Activated CD4-positive, alpha-beta T cell treated with anti-CD3 and anti-CD28 coated beads, Interleukin-2, Interleukin-6, amounts not matched to agents 100 ng/mL and 50 ng/mL, durations not matched to agents 16 hours and 8 hours (primary cell): ENCODE measurements at places on chromosomes 3 and 15.

- no peak for DNase-seq
These were observed 26.0 kb downstream of the TARS3 start for GRCh38 chr15:101698314-101698713.

DNA sequence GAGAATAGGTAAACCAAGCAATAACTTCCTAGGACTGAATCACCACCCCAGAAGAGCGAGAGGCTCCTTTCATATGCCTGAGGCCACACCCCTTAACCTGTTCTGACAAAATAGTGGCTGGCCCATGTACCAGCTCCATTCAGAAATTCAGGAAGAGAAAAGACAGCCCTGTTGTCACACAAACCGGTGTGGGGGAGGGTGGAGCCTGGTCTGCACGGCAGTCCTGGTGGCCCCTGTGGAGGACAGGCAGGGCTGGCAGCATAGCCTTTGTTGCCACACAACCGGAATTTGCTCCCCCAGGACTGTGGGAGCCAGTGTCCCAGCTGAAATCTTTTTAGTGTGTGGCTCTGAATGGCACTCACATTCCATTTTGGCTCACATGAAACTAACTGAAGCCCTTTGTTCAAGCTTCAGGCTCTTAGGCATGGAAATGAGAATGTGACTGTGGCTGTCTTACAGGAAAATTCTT lies 23.8 kb downstream of the RLBP1 start:
- peak; percentile 58 for DNase-seq

- no peak for DNase-seq
These were observed 46.4 kb downstream of the SH3BP5 start for GRCh38 chr3:15286022-15286421.

DNA sequence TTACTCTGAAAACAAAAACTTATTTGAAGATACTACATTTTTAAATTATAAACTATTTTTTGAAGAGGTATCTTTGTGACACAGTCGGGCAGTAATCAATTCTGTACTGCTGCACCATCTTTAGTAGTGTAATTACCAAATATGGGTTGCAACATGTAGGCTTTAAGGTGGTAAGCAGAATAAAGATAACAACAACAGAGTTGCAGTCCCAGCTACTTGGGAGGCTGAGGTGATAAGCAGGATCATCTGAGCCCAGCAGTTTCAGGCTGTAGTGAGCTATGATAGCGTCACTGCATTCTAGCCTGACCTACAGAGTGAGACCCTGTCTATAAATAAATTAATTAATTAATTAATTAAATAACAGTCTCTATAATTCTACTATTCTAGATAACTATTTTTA lies 6.0 kb downstream of the PLOD2 start:
- DNase-seq, result no peak

- no peak for DNase-seq
These were observed 4.3 kb upstream of the MRPS25 start for GRCh38 chr3:15069441-15069840.

DNA sequence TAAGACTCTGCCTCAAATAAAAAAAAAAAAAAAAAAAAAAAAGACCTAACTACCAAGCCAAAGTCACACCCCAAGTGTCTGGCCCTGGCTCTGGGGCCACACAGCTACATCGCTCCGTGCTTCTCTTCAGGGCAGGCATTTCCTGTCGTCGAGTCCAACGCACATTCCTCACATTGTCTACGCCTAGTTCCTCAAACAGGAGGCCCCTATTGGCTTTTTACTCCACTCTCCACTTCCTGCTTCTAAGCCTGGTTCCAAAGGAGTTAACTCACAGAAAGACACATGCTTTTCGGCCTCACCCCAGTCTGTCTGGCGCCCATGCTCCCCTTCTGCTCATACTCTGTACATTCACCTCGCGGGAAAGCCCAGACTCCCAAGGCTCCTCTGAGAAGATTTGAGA lies 28.8 kb downstream of the KNG1 start:
- DNase-seq, result peak; percentile 8

- DNase-seq, result no peak
These were observed 675.1 kb downstream of the NLGN1 start for GRCh38 chr3:174072675-174073074.

GRCh38 chr3:141804447-141804777 lies 41.2 kb downstream of the GRK7 start:
- no peak for DNase-seq
